Left ventricle myocardium inferior (tissue), 1 donor: ENCODE measurements at places on chromosomes 4 and X.

DNA sequence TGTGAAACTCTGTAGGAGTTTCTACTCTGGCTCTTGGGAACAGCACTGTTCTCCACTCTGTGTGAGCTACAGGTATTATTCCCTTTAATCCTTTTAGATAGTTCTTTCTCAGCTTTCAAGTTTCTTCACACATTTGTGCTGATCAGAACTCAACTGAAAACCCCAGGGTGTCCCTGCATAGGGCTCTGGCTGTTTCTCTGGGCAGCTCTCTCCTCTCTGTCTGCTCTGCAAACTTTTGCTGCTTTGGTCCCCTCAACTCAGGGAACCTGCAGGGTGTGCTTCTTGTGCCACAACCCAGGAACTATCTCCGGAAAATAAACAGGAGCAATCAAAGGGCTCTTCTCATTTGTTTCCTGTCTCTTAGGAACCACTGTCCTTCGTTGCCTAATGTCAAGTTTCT, 196.6 kb upstream of the GABRA2 start:
- H3K27ac ChIP-seq: no peak overlapping the region
- no peak overlapping the region for H3K4me3 ChIP-seq
- no peaks in the 10 kb centered on the region for H3K27me3 ChIP-seq
- no peaks in the 10 kb centered on the region for H3K4me1 ChIP-seq

DNA sequence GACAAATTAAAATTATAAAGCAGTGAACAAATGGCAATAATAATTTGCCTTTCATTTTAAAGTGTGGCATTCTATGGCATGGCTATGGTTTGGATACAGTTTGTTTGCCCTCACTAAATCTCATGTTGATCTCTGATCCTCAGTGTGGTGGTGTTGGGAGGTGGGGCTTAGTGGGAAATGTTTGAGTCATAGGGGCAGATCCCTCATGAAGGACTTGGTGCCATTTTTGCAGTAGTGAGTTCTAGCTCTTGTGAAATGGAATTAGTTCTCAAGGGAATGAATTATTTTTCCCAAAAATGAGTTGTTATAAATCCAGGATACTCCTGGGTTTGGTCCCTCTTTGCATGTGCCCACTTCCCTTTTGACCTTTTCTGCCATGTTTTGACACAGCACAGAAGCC, 181.4 kb downstream of the AMELX start:
- H3K36me3 ChIP-seq: no peaks in the 10 kb centered on the region
- no peak overlapping the region for H3K4me3 ChIP-seq
- H3K27me3 ChIP-seq: no peaks in the 10 kb centered on the region
- no peaks in the 10 kb centered on the region for H3K4me1 ChIP-seq
- no peak overlapping the region for H3K27ac ChIP-seq

GRCh38 chr4:94744850-94745249, 12.9 kb upstream of the BMPR1B start:
- H3K4me1 ChIP-seq: no peaks in the 10 kb centered on the region
- H3K36me3 ChIP-seq: no peaks in the 10 kb centered on the region
- no peak overlapping the region for H3K27ac ChIP-seq
- peaks cover 47% of the 10 kb centered on the region for H3K27me3 ChIP-seq

DNA sequence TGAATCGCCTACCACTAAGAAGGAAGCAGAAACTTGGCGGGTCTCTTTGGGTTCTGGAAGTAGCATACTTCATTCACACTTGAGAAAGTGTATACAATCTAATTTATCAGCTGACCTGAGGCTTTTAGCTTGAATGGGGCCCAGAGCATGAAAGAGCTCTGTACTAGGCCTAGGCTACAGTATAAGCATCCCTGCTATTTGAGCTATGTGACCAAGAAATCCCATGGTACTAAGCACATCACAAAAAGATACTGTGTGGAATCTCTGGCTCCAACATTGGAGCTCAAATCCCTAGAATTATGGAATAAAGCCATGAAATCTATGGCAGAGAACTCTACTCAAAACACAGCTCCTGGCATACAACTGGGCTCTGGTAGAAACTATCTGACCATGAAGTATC, 43.9 kb upstream of the CCDC149 start:
- no peaks in the 10 kb centered on the region for H3K36me3 ChIP-seq
- no peak overlapping the region for H3K4me3 ChIP-seq
- H3K27me3 ChIP-seq: no peaks in the 10 kb centered on the region
